ENCODE measurements at places on chromosomes 5 and 9.

DNA sequence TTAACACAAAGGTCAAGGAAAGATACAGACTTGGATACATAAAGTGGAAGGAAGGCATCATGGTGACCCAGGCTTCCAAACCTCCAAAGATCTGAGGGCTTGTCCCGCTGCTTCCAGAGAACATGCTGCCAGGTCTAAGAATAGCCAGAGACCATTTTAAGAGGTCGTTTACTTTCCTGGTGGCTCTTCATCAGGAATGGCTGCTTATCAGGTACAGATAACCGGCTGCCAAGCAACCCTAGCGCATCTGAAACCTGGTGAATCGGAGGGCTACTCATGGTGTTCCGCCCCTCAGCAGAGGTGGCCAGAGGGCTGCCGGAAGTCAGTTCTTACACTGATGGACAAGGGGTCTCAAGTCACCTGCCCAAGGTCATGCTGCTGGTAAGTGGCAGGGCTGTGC lies 251.3 kb upstream of the DAP start:
- no peak for DNase-seq

DNA sequence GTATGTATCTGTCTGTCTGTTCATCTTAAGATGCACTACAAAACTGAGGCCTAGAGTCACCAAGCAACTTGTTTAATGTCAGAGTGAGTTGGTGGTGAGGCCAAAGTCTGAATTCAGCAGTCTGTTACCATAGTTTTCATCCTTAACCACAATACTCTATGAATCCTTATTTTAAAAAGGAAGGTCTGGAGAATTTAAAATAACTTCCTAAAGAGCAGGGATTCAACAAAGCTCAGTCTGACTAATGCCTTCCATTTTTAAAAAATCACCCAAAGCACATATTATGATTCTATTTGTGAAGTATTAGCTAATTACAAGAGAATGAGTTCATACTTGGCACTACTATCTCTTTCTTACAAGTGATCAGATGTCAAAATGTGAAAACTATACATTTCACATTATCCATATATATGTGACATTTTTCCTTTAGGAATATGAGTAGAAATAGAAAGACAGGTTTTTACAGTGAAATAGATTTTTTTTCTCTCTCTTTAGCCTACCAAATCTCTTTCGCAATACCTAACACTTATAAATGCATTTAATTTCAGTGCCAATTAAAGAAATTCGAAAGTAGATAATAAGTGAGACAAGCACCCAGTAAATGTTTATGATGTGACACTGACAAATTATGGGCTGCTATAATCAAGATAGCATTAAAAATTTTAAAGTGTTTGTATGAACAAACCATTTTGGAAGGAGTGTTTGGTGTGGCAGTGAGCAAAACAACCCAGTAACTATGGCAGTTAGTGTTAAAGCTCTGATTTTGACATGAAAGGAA lies 102.3 kb upstream of the CDKN2B start:
- no peak for DNase-seq

GRCh38 chr9:76654051-76654461 lies 110.2 kb upstream of the PCA3 start:
- no peak for DNase-seq

GRCh38 chr5:54307583-54307982 lies 2.8 kb downstream of the ARL15 start:
- DNase-seq, result no peak

DNA sequence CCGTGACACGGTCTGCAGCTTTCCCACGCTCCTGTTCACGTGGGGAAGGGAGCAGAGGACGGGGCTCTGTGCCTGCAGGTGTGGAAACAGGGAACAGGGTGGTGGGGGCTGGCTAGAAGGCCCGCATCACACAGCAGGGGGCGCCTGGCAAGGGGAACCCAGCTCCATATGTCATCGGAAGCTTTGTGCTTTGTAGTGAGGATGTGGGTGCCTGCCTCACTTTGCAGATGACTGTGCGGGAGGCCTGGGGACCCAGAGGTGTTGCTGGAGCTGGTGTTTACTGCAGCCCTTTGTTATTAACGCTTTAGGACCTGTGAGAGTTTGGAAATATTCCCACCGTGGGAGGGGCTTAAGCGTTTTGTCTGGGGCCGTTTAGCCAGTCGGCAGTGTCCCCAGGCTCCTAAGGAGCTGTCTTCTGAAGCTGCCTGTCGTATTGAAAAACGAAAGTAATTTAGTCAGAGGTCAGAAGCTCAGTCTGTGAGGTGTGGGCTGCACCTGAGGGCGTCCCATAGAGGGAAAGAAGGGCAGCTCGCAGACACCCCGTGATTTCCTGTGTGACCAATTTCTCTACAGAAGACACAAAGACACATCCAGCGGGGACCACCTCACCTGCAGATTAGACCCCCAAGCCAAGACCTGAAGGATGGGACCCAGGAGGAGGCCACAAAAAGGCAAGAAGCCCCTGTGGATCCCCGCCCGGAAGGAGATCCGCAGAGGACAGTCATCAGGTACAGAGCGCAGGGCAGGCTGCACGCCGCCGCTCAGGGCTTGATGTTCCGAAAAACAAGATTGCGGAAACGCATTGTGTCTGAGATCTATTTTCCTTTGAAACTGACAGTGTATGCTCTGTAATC lies 9.1 kb downstream of the MAN1B1 start:
- no peak for DNase-seq

DNA sequence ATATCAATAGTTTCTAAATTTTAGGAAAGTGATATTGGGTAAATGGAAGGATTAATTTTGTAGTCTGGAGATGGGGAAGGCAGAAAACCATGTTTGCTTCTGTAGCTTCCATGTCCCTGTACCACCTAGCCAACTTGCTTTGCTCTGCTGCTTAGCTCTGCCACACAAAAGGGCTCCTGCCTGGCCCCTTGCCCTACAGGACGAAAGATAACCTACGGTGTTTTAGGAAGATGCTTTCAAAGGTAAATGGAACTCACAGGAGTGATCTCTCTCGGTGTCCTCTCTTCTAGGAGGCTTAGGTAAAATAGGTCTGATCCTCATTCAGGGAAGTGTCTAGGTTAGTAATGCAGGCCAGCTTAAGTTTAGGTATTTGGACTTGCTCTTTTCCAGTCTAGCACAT lies 37.8 kb upstream of the DMXL1 start:
- DNase-seq, result no peak

DNA sequence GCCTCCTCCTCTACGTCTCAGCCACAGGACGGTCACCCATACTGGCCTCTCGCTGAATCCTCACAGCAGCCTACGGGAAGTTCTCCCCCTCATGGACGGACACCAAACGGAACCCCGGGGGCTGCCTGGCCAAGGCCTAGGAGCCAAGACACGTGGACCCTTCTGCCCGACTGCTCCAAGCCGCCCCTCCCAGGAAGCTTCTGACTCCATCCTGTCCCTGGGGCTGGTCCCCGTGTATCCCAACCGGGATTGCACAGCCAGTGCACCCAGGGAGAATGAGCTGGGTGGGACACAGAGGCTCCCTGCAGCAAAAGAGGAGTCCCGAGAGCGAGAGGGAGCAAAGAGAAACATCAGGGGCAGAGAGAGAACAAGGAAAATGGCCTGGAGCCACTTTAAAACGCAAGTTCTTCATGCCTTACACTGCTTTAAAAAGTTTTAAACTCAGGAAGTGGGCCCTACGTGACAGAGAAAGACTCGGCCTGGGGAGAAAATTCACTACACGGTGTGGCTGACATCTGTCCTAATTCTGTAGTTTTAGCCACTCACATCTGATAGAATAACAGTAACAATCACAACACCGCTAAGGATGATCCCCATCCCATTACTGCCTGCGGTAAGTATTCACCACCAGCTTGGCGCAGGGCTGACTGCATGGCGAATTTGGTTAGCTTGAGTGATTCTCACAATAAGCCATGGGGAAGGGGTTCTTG lies 3.0 kb downstream of the FAM78A start:
- no peak for DNase-seq

GRCh38 chr5:150777685-150778084 lies 872 bp upstream of the SMIM3 start:
- DNase-seq, result no peak

DNA sequence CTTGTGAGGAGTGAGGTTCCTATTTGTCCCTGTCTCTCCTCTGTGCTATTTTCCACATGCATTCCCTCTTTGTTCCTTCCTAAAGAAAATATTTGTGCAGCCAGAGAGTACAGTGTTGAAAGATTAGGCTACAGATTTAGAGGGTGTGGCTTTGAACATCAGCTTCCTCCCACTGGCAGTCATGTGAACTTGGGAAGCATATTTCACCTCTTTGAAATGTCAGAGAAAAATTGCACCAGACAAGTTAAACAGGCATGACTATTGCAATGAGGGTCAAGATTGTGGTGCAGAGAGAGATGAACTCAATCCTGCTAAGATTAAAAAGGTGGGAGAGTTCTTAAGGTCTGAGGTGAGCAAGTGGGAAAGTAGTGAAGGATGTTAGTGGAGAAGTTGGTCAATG lies 641.0 kb downstream of the DNAH5 start:
- no peak for DNase-seq

- DNase-seq, result no peak
Measured at GRCh38 chr9:97573482-97574073, 59.6 kb downstream of the TSTD2 start.

- DNase-seq, result no peak
Measured at GRCh38 chr5:4019841-4020240, 424.2 kb downstream of the IRX1 start.

- no peak for DNase-seq
Measured at GRCh38 chr5:77840930-77841329, 64.8 kb upstream of the TBCA start.

DNA sequence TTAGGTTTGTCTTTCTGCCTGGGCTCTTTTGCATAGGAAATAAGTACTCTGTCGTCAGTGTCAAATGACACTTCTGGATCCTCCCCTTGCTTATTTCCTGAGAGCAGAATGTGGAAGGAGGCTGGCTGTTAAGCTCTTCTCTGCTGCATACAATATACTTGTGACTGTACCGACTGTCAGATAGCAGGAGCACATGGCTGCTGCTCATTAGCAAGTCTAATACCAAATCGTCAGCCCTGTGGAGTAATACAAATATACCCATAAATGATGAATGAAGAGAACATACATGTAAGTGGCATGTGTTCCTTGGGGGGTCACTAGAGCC lies at the start of gene GPR151:
TSS of gene GPR151 (minus strand) at position 40 of the 325 bp plus-strand sequence. CDS start 77 bp downstream, outside the sequence.
- no peak for DNase-seq

GRCh38 chr5:97141031-97141430 lies 1.4 kb downstream of the LIX1 start:
- DNase-seq, result no peak

- no peak for DNase-seq
Measured at GRCh38 chr5:114928644-114929462, 240.9 kb downstream of the TRIM36 start.

GRCh38 chr5:122078116-122079110 lies at the start of gene LOX:
Gene LOX, minus strand, starts transcription at chr5:122078259. Its CDS starts 274 bp downstream, at chr5:122077985.
- DNase-seq, result no peak

DNA sequence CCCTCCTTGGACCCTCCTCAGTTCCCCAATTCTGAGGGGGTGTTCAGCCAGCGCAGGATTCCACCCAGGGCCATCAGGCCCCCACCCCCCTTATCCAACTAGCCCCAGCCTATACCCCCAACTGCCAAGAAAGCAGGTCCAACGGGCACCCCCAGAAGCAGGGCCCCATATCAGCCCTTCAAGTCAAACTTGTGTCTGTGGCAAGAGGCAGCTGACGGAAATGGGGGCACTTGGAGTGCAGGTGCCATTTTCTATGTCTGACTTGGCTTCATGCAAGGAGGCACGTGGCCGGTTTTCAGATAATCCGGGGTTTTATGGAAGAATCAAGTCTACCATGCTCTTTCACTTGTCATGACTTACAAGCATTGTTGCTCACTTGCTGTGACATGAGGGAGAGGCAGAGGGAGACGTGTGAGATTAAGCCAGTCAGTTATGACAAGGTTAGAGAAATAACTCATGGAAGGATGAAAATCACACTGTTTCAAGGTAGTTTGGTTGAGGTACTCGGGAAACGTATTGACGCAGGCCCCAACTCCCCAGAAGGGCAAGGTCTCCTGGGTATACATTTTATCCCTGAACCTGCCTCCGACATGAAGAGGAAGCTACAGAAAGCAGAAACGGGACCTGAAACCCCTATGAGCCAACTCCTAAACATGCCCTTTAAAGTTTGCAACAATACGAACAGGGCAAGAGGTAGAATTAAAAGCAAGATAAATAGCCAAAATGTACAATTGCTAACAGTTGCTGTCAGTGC lies 26.5 kb upstream of the CLPTM1L start:
- no peak for DNase-seq

- DNase-seq, result no peak
Measured at GRCh38 chr5:88845081-88845697, 37.8 kb downstream of the MEF2C start.

DNA sequence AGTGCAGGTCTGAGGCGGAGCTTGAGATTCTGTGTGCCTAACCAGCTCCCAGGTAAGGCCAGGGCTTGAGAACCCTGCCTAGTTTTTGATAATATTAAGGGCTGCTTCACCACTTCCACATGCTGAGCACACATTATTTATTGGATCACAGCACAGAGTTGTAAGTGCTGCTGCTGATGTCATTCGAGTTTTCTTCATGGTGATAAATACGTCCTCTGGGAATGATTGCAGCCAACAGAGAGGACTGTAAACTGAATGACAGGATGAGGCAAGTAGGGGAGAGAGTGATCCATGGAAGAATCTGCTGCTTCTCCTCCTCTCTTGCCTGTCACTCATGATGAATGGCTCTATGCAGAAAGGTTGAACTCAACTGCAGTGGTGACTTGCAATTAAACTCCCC lies 77.9 kb upstream of the VPS13A start:
- DNase-seq, result no peak

DNA sequence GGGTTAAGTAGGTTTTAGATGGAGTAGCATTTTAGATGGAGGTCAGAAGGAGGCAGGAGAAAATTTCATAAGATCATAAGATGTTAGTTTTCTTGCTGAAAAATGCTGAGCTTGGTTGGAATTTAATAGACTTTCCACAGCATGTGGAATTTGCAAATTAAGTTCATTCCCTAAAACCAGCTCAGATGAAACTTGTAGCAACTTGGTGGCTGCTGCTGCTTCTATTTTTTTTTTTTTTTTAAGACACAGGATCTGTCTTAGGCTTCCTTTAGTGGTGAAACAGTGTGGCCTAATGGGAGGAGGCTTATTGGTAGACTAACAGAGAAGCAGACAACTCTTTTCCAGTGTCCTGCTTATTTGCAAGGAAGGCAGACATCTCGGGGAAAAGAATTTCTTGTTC lies 154.5 kb downstream of the AOPEP start:
- DNase-seq, result no peak
